ENCODE measurements at places on chromosomes 16 and 17. TPM values are rescaled to one million over a fixed set of nuclear protein-coding genes. Genes with fewer than 3 reads are reported as not detected.

The CES5A gene
- polyA plus RNA-seq = not detected

The GP1BA gene
- polyA plus RNA-seq = 0.42 TPM

The SDR42E1 gene
- polyA plus RNA-seq = 5.5 TPM

The TBC1D3 gene
- polyA plus RNA-seq = not detected

The HELZ gene
- polyA plus RNA-seq = 34.1 TPM

The KRTAP17-1 gene
- not detected for polyA plus RNA-seq

The MMP28 gene
- not detected for polyA plus RNA-seq

The SSH2 gene
- 34.6 TPM for polyA plus RNA-seq

The ABCA9 gene
- 0.03 TPM for polyA plus RNA-seq

The HSPB9 gene
- not detected for polyA plus RNA-seq

The THRA gene
- 0.29 TPM for polyA plus RNA-seq

The SSTR5 gene
- not detected for polyA plus RNA-seq

The KRT12 gene
- not detected for polyA plus RNA-seq

The SPEM2 gene
- polyA plus RNA-seq = not detected

The KRTAP16-1 gene
- not detected for polyA plus RNA-seq

The CLEC19A gene
- not detected for polyA plus RNA-seq

The CD300A gene
- 28.6 TPM for polyA plus RNA-seq

The SLC38A8 gene
- polyA plus RNA-seq = not detected

The IL17C gene
- polyA plus RNA-seq = not detected

The FGF11 gene
- polyA plus RNA-seq = 1.5 TPM

The EMC8 gene
- 61.0 TPM for polyA plus RNA-seq

The PLXDC1 gene
- not detected for polyA plus RNA-seq

The SECTM1 gene
- polyA plus RNA-seq = not detected

The CLDN6 gene
- polyA plus RNA-seq = 0.15 TPM

The OSGIN1 gene
- 0.08 TPM for polyA plus RNA-seq

The OR4D1 gene
- polyA plus RNA-seq = not detected

The TMEM235 gene
- polyA plus RNA-seq = not detected

The CA4 gene
- not detected for polyA plus RNA-seq

The CPSF4L gene
- not detected for polyA plus RNA-seq

The SLC16A5 gene
- 0.90 TPM for polyA plus RNA-seq

The GINS2 gene
- polyA plus RNA-seq = 72.6 TPM

The PITPNM3 gene
- polyA plus RNA-seq = not detected

The PTGES3L gene
- 2.3 TPM for polyA plus RNA-seq

The JPH3 gene
- 0.04 TPM for polyA plus RNA-seq
